CD14-positive monocyte (primary cell): ENCODE measurements at places on chromosomes 3 and 15. TPM values are rescaled to one million over a fixed set of nuclear protein-coding genes. Genes with fewer than 3 reads are reported as not detected.

DNA sequence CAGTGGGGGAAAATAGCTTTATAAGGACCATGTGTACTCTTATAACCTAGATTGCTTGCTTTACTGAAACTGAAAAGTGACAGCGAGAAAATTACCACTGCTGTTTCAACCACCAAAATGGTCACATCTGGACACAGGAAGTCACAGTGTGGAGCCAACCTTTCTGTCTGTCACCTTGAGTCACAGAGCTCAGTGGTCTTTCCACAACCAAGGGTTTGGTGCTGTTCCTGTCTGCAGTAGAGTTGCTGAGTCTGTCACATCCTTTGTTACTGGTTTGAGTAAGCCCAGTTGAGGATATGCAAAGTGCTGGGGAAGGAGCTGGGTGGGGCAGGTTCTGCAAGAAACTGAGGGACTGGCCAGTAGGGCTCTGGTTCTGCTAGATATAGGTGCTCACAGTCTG, 139.1 kb upstream of the EIF1B start:
- no peak for DNase-seq

DNA sequence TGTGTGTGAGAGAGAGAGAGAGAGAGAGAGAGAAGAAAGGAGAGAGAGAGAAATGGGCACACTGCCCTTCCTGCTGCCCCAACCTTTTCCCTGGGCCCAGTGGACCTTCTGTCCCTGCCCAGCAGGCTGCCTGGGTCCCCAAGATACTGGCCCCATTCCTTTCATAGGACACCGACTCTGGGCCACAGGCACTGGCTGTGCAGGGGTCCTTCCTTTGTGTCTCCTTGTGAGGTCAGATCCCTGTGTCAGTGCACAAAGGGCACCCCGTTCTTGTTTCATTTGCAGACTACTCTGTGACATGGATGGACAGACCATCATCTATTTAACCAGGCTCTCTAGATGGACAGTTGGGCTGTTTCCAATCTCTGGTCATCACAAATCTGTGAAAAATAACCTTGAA, 21.3 kb upstream of the KLF13 start:
- DNase-seq: no peak

- no peak for DNase-seq
These were observed 110.2 kb upstream of the UMPS start for GRCh38 chr3:124619887-124620599.

DNA sequence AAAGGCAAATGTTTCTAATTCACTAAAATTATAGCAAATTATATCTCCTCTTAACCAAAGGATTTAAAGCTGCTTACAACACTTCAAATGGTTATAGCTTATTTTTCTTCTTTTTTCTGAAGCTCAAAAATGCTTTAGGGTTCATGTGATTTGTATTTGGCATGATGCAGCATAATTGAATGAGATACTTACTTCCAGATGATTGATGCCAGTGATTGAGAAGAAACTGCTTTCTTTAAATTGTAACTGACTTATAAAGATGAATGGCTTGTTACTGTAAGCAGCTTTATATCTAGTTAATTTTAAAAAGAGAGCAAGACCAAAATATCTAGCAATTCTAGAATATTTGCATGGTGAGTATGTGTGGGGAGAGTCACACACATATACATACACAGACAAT, 270.7 kb upstream of the THRB start:
- DNase-seq: no peak

GRCh38 chr3:53100818-53101466, 29.3 kb downstream of the RFT1 start:
- DNase-seq: no peak

GRCh38 chr3:146390957-146391356, 78.4 kb downstream of the PLSCR2 start:
- no peak for DNase-seq

GRCh38 chr15:67070150-67070549, 4.7 kb downstream of the SMAD3 start:
- no peak for DNase-seq

GRCh38 chr3:27208961-27209616, 160.1 kb downstream of the NEK10 start:
- no peak for DNase-seq

The IL17RD gene
- not detected for polyA plus RNA-seq

GRCh38 chr3:64009528-64009927, 13.8 kb downstream of the PSMD6 start:
- DNase-seq: no peak

The TMC3 gene
- not detected in 2 replicates for polyA plus RNA-seq
